ENCODE measurements at places on chromosomes 4 and X.

DNA sequence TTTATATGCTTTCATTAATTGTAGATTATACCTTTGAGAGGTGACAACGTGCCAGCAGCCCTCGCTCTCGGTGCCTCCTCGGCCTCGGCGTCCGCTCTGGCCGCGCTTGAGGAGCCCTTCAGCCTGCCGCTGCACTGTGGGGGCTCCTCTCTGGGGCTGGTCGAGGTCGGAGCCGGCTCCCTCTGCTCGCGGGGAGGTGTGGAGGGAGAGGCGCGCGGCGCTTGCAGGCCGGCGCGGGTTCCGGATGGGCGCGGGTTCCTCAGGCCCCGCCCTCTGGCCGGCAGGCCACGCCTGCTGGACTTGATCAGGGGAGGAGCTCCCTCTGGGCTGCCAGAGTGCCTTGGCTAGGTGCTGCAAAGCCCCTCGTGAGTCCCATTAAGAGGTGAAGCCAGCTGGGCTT lies 321.1 kb upstream of the PCDH18 start:
- DNase-seq = no peak

DNA sequence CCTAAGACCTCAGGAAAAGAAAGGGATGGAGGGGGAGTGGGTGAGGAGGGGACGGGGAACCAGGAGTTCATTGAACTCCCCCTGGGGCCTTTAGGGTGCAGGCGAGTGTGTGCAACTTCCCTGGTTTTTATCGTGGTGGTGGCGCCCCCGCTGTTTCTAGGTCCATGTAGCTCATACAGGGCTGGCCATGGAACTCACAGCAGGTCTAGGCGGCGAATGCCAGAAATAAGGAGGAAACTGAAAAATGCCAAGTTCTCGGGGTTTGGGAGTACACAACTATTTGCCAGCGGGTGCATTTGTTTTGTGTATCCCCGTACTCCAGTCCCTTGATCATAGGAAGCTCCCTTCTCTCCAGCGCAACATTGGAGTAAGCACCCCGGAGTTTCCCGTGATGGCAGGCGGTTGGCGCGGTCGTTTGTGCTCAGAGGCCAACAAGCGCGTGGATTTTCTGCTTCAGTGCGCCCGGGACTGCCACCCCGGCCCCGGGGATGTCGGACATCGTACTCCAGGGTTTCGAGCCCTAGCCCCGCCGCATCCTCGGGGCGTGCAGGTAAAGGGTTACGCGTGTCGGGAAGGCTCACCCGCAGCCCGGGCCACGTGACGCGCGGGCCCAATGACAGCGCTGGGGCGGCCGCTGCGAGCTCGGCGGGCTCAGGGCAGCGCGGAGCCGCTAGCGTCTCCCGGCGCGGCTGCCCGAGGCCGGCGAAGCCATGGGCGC lies 208.9 kb downstream of the NWD2 start:
- peak; percentile 81 for DNase-seq

- DNase-seq = no peak
Observed at GRCh38 chr4:113832803-113833202, 71.3 kb upstream of the CAMK2D start.

DNA sequence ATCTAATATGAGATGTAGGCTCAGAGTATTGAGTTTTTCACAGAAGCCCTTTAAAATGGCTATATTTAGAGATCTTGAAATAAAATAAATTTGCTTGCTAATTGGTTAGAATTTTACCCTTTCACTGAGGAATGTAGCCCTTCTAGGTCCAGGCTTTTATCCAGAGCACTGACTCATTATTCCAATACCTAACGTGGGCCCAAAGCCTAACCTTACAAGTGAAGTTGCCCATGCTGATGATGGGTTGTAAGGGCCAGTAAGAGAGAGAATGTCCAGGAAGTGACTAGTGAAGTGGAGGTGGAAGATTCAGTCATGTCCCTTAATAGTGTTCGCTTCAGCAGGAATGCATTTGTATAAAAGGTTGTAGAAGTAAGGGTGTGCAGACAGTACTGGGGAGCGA lies 155.9 kb downstream of the STIM2 start:
- peak; percentile 20 for DNase-seq

DNA sequence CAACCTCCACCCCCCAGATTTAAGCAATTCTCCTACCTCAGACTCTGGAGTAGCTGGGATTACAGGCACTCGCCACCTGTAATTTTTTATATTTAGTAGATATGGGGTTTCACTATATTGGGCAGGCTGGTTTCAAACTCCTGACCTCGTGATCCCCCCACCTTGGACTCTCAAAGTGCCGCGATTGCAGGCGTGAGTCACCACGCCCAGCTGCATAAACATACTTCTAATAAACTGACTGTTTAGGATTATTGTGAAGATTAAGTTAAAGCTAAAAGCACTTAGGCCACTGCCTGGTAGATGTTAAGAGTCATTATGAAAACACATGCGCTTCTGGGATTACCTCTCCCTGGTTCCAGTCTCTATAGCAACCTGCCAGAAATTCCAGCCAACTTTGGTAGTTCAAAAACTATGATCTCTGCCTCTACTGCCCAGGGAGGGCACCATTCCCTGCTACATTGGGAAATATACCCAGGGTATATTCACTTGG lies 30.2 kb upstream of the GRIA3 start:
- DNase-seq = no peak

- no peak for DNase-seq
Observed at GRCh38 chr4:94325835-94326234, 16.8 kb downstream of the HPGDS start.

- peak; percentile 57 for DNase-seq
Observed at GRCh38 chr4:38141808-38142500, 181.8 kb downstream of the PTTG2 start.

DNA sequence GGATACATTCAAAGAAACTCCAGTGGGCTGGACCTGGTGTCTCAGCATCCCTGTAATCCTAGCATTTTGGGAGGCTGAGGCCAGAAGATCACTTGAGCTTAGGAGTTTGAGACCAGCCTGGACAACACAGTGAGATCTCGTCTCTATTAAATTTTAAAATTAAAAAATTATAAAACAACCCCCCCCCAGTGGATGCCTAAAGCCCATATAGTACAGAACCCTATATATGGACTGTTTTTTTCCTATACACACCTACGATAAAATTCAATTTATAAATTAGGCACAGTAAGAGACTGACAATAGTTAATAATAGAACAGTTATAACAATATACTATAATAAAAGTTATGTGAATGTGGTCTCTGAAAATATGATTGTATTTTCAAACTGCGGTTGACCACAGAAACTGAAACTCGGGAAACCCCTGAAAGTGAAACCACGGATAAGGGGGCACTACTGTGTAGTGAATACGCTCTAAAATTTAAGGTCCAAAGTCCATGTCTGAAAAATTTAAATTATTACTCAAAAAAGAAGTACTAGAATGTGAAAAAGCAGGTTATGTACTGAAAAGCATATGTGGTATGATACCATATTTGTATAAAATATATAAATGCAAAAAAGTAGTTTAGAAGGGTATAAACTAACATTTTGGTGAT lies 2.0 kb downstream of the SMIM14 start:
- DNase-seq = peak; percentile 50

- no peak for DNase-seq
Observed at GRCh38 chr4:126012691-126013290, 698.0 kb downstream of the FAT4 start.

GRCh38 chr4:110085131-110085530 lies 113.3 kb downstream of the ELOVL6 start:
- DNase-seq = peak; percentile 72

- DNase-seq = no peak
Observed at GRCh38 chrX:106613277-106613676, 1.5 kb downstream of the RADX start.

Measured in kidney tubule cell (primary cell).